ENCODE measurements at places on chromosomes 7 and 10.

DNA sequence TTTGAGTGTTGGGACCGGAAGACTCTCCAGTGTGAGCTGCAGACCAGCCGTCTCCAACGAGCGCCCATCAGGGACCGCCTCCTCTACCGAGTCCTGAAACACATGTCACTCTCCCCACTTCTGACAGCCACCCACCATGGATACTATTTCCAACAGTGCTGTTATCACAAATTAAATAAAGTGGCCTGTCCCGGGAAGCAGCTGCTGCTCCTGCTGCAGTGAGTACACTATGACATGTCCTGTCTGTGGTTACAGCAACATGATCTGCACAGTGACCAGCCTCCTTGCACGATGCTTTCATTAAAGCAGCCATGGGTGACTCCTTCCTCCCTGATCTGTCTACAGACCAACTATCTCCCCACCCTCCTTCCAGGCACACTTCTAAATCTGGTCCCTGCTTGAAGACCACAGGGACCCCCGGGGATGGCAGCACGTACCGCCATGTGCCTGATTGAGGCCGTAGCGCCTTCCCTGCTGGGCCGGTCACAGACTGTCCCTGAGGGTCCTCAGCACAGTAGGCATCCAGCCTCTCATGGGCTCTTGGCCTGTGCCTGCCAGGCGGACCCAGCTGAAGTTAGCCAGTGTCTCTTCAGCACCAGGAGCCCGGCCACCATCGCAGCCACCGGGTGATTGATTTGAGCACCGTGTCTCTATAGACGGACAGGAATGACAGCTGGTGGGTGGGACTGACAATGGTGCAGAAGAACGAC is 58.8 kb downstream of the TCERG1L start:
- DNase-seq = no peak

- no peak for DNase-seq
These were observed 5.1 kb upstream of the CYP26A1 start for GRCh38 chr10:93068411-93069244.

GRCh38 chr7:145339319-145339718 is 503.5 kb upstream of the TPK1 start:
- no peak for DNase-seq

GRCh38 chr7:33904681-33905388 is 504 bp upstream of the BMPER start:
- peak; percentile 34 for DNase-seq

- DNase-seq = no peak
These were observed 21.2 kb downstream of the ZMIZ2 start for GRCh38 chr7:44769776-44770294.

DNA sequence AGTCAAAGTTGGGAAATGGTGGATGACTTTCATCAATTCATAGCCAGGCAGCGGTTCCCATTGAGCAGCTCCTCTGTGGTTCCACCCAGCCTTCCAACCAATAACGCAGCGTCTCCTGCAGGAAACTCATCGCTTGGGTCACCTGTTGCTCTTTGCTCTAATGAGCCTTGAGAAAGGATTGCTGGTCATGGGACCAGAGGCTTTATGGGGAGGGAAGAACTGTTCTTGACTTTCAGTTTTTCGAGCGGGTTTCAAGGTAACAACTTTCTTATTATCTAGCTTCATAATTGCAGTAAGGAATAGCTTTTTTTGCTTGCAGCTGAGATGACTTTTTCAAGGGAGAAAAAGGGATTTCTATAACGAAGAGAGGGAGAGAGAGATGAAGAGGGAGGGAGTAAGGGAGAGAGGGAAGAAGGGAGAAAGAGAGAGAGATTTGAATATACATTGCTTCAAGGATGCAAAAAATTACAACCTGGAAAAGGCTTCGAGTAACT is 405 bp upstream of the ENTPD1 start:
- DNase-seq = no peak

DNA sequence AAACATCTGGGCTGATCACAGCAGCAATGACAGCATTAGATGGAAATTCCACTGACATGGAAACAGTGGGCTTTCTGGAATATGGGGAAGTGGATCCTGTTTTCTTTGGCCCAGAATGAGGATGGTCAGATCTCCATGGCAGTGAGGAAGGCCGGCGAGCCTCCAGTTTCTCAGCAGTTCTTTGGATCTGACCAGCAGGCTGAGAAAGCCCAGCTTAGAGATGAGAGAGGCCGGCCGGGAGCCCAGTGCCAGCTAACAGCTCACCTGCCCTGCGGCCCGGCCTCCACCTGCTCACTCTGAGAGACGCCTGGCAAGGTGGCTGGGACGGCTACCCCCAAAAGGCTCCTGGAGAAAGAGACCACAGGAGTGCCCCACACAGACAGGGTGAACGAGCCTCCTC is 24.2 kb downstream of the GPER1 start:
- no peak for DNase-seq

- DNase-seq = no peak
These were observed 271.0 kb downstream of the MAD1L1 start for GRCh38 chr7:1961701-1962276.

DNA sequence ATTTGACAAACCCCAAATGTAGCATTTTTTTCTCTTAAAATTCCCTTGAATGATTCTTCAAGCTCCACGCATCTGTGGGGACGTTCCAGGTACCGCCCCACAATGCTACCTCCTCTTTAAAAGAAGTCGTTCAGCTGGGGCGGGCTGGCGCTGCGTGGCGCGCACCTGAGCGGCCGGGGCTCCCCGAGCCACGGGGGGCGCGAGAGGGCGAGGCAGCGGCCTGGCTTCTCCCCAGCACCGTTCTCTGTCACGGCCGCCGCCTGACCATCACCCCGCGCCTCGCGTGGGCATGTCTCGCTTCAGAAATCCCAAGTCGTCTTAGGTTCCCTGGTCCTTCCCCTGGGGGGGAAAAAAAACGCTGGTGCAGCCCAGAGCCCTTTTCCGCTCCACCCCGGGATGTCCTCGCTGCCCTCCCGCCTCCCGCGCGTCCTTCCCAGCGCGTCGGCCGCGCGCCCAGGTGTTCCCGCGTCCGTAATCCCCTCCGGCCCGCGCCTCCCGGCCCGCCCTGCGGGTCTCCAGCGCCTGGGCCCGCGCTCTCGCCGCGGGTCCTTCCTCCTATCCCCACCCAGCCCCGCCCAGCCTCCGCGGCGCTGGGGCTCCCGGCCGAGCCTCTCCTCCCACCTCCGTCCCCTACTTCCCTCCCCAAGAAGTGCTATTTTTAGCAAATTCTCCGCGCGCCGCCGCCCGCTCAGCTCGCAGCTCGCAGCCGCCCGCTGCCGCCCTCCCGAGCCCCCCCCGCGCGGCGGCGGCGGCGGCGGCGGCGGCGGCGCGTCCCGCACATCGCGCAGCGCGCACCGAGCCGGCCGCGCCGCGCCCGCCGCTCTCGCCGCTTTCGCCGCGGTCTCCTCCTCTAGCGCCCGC is 58.7 kb upstream of the PRPS1L1 start:
- peak; percentile 19 for DNase-seq

DNA sequence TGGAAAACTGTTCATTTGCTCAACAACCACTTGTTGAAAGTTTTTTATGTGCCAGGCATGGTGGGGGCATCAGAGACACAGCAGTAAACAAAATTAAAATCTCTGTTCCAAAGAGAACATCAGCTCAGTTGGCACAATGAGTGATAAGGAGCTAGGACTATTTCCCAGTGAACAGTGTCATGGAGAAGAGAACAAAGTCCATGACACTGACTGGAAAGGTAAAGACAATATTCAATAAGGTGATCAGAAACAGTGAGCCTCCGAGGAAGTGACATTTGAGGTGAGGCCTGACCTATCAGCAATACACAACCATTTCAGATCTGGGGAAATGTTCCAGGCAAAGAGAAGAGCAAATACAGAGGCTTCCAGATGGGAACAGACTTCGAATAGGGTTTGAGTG is 14.6 kb downstream of the ACSL5 start:
- DNase-seq = no peak

DNA sequence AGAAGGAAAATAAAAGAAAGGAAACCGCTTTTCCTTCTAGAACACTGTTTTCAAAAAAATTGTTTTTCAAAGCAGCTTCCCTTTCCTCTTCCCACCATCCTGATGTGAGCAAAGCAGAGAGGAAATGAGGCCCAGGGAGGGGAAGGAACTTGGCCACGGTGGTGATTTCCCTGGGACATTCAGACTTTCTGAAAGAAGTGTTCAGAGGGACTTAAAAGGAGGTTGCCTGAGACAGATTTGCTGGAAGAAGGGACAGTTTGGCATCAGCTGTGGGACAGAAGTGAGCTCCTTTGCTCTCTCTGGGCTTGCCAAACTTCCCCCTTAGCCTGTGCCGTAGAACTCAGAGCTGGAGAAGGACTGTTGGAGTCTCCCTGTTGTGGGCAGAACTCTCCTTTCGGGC is 30.3 kb downstream of the ADCYAP1R1 start:
- DNase-seq = peak; percentile 27

Measured in right renal pelvis (tissue), 4 donors.